A172 (cell line): ENCODE measurements at places on chromosomes 1 and 21.

GRCh38 chr1:205805082-205805711 lies 7.8 kb downstream of the SLC41A1 start:
- no peak for DNase-seq

DNA sequence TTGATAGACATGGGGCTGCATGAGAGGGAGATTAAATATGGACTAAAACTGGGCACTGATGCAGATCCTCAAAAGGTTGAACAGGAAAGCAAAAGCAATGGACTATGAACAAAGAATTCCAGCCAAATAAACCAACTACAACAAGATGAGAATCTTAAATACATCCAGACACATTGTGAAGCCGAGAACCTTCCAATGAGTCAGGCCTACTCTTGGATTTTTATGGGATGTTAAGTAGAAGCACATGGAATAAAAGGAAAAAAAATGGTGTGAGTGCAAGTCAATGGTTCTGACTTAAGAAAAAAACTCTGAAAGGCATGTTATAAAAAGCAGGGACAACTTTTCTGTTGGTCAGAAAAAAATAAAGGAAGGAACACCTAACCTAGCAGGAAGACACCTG lies 227.2 kb downstream of the DPYD start:
- no peak for DNase-seq

- DNase-seq = no peak
Observed at GRCh38 chr1:160628799-160629263, 18.0 kb downstream of the SLAMF1 start.

GRCh38 chr1:18112611-18113010 lies 5.0 kb downstream of the IGSF21 start:
- DNase-seq = no peak

DNA sequence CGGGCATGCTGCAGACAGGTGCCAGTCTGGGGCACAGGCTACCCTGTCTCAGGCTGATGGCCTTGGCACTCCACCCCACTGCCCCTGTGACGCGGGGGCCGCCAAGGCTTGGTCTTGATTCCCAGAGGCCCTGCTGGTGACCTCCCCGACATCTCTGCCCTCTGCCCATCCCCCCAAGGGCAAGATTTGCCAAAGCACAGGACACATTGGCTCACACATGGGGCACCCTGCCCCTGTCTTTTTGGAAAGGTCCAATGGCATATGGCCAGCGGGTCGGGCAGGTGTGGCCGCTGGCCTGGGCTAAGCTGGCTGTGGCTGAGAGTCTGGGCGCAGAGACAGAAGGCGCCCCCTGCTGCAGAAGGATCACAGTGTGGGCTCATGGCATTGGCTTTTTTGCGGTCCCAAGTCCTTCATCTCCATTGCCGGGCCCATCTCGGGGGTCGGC lies 4.6 kb downstream of the MIB2 start:
- DNase-seq = no peak

DNA sequence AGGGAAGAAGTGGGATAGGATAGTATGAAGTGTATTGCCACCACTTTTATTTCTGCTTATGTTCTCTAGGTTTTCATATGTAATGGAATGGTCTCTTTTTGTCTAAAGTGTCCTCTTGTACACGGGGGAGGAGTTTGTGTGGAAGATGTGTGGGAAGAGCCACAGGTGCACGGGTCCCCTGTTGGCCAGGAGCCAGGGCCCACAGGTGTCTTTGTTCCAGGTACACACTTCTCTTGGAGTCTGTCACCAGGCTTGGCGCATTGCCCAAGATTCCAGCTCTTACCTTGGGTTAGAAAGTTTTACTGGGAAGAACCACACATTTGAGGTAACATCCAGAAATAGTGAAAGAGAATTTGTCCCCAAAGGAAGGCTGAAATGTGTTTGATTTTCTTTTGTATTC lies 10.5 kb downstream of the TENT5C start:
- no peak for DNase-seq

DNA sequence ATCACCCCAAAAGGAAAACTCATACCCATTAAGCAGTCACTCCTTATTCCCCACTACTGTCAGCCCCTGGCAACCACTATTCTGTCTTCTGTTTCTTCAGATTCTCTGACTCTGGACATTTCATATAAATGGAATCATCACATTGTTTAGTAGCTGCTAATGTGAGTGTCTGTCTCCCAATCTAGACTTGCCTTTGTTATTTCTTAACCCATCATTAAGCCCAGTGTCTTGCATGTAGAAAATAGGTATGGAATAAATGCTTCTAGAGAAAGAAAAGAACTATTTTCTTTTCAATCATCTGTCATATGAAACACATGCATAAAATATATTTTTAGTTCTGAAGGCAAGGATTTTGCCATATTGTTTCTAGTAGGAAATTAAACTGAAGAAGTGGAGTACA lies 610.0 kb downstream of the PLPP3 start:
- no peak for DNase-seq

GRCh38 chr1:212062832-212063438 lies 27.4 kb downstream of the DTL start:
- peak; percentile 43 for DNase-seq

- peak; percentile 73 for DNase-seq
Observed at GRCh38 chr1:169546087-169546995, 39.9 kb downstream of the F5 start.

DNA sequence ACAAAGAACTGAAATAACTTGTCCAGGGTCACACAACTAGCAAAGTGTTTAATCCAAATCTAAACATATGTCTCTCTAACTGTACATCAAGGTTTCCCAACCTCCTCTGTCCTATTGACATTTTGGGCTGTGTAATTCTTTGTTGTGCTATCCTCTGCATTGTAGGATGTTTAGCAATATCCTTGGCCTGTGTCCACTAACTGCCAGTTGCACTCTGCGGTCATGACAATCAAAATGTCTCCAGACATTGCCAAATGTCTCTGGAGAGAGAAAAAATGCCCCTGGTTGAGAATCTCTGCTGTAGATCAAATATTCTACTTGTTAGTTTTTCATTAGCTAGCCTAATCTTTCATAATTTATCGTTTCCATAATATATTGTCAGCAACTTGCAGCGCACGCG lies 353.4 kb upstream of the NEGR1 start:
- DNase-seq = no peak

DNA sequence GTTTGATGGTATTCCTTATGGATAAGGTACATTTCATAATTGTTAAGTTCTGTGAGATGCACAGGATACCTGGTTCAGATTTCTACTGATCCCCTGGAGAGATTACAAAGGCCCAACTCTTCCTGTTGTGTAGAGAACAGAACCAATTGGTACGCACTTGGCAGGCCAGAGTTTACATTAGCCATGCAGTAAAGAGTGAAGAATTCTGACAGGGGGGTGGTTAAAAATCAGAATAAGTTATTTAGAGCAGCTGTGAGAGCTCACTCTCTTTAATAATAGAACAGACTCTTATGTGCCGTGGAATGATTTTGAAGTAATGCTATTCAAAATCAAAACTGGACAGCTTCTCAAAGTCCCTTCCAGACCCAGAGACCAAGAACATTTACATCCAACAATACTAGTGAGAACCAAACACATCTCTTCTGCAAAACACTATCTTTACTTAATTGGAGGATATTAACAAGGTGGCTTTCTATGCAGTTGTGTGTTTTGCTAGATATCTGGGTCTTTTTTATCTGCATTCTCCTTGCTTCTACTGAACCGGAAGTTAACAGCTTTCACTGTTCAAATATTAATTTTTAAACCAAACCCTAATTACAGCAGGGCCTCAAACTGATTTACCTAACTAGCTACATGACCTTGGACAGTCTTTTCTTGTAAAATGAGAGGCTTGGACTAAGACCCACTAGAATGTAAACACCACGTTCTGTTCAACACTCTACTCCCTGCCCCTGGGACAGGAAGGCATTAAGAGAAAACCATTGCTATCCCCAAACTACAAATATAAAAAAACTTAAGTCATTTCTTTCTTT lies 4.0 kb downstream of the USP24 start:
- no peak for DNase-seq

DNA sequence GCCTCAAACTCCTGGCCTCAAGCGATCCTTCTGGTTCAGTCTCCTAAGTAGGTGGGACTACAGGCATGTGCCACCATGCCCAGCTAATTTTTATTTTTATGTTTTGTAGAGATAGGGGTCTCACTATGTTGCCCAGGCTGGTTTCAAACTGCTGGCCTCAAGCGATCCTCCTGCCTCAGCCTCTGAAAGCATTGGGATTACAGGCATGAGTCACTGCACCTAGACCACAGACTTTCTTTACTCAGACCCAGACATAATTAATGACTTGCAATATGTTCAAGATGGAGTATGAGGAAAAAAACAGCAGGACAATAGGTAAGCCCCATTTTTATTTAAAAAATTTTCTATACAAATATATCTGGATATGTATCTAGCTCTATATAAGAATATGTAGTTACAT lies 13.2 kb downstream of the KANK4 start:
- peak; percentile 11 for DNase-seq

- no peak for DNase-seq
Observed at GRCh38 chr1:101420406-101420805, 183.6 kb downstream of the S1PR1 start.

- no peak for DNase-seq
Observed at GRCh38 chr1:1614204-1614953, 921 bp upstream of the MIB2 start.

DNA sequence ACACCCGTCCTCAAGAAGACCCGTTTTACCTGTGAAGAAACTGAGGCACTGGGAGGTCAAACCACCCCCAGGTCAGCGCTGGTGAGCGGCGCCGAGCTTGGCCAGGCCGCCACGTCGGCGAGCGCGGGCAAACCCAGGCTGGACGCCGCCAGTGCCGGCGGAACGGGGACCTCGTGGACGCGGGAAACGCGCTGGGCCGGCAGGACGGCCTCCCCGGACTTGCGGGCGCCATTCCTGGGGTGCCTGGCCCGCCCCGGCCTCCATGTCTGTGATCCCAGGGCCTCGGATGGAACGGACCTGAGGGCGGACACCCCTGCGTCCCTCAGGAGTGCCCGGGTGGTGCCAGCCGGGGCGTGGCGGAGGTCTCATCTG lies 764 bp upstream of the SUMO3 start:
- DNase-seq = no peak

DNA sequence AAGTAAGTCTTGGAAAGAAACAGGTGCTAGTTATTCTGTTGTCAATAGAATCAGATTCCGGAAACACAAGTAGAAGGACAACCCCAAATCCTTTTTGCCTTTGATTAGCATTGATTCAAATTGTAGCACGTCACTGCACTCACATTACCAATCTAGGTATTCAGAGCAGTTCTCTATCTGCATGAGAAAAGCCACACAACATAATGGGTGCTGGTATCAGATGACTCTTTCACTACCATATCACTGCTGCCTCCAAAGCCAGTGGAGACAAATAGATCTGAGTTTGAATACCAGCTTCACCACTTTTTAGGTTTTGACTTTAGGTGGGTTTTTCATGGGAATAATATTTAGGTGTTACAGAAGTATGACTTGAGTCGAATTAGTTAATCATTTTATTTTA lies 38.9 kb downstream of the RTCA start:
- no peak for DNase-seq

DNA sequence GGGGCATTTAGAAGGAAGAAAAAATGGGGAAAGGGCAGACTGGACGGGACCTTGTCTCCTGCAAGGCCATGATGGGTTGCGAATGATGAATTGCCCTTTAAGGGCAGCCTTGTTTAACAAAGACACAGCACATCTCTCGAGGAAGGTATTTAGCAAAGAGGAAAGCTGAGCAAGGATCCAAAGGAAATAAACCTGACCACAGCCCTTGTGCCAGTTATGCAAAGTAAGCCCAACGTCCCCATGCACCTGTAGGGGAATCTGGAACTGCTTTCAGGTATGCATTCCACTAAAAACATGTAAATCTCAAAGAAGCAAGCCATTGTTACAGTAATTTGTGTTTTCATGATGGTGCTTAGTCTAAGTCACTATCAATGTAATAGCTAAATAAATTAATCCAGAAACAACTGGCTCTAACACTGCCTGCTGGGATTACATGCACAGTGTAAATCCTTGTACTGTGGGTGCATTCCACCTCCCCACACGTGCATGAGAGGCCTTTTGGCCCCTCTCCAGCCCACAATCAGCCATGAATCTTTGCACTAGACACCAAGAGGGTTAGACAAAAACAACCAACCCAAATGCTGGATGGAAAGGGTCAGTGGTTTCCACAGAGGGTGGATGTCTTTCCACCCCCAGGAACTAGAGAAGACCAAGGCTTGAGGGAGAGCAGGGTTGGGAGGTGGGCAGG lies 228.8 kb upstream of the KAZN start:
- no peak for DNase-seq

DNA sequence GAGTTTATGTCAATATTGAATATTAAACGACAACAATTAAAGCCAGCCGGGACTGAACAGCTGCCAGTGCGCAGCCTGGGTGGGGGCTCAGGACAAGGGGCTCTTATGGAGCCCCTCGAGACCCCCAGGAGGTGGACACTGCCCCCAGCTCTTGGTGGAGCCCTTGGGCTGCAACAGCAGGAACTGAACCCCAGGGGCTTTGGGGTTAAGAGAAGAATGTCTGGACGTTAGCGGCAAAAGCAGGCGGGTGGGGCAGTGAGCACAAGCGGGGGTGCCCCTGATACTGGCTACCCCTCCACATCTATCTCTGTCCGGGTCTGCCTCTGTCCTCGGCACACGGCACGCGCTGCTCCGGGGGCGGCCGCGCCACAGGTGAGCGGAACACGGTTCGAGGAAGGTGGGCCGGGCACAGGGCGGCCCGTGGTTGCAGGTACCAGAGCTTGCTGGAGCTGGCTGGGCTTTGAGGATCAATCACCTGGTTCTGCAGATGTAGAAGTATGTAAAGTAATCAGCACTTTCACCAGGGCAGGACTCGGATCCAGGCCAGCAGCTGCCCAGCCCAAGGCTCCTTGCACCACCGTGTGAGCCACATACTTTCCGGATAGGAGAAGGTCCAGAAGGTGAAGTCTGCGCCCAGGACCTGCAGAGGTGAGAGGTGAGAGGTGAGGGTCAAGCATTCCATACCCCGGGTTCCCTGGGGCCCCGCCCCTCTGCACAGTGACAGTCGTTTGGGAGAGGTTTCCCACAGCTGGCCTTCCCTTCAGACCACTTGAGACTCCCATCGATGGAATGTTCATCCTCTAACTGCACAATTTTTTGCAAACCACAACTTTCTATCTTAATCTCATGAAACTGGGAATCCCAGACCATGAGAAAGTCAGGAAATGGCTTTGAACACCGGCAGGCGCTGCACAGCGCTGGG lies 12.4 kb upstream of the POFUT2 start:
- DNase-seq = peak; percentile 94

- peak; percentile 39 for DNase-seq
Observed at GRCh38 chr1:24277420-24278169, 41.6 kb upstream of the GRHL3 start.

GRCh38 chr1:162861625-162862024 lies 650 bp upstream of the CCDC190 start:
- DNase-seq = no peak

DNA sequence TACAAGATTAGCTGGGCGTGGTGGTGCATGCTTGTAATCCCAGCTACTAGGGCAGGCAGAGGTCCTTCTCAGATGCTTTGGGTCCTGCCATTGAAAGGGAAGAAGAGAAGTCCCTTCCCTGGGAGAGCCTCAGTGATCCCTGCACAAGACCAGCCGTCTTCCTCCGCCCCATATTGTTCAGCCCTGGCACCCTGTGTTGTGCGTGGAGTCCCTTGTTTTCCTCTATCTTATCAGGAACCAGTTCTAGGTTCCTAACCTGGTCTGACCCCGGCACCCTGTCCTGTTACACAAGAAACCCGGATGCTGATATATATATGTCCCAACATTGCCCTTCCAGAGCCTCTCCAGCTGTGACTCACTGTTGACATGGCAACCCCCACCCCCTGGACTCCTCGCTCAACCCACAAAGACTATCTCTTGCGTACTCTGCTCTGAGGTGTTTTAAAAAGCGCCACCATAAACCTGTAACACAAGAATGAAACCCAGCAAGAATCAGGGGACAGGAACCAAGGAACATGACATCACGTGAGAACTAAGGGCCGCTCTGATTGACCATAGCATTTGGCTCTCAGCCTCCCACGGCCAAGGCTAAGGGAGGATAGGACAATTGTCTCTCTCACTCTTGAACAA lies 4.8 kb downstream of the MX2 start:
- peak; percentile 92 for DNase-seq
